ENCODE measurements at places on chromosomes 12 and 14.

GRCh38 chr14:70827752-70828151, 18.4 kb upstream of the MAP3K9 start:
- DNase-seq, result no peak

DNA sequence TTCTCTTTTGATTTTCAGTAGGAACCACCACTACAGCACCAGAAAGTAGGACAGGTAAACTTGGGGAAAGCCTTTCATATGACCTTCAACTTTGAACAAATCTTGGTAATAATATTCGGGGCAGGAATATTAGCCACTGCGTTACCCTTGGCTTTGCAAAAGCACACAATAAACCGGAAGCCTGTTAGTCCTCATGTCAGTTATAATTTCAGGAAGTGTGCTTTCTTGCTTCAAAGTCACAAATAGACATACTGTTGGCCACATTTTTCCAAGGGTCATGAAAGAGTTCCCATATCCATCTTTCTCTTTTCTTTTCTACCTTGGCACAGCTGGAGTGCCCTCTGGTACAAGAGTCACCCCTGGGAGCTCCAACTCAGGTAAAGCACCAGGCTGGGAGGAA, 167.2 kb upstream of the CNTN1 start:
- no peak for DNase-seq

DNA sequence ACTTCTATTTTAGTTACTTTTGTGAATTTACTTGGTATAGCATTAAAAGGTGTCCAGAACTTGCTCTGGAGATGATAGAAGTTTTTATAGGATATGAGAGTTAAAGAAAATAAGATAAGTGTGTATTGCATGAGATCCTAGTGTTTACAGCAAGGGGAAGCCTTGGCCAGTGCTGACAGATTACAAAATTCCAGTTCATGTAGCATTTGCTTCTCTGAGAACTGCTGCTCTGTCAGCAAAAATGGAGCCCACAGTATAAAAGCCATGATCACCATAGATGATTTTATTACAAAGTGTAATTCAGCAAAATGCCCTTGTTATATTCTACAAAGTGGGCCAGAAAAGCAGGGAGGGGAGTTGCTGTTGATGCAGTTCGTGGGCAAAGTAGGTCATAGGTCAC, 40.0 kb upstream of the ATF1 start:
- DNase-seq, result no peak

DNA sequence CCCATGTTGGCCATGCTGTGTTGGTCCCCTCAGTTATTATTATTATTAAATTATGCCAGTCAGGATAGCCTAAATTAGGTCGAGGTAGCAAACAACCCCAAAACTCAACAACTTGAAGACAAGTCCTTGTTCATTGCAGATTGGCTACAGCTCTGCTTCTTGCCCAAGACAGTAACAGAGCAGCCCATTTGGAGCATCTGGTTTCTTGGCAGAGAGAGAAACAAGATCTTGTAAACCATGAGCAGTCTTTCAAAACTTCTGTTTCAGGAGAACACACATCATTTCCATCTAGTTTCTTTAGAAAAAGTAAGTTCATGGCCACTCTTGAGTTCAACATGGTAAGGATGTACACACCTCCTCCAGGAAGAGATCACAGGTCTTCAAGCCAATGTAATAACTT, 52.3 kb downstream of the E2F7 start:
- DNase-seq, result no peak

DNA sequence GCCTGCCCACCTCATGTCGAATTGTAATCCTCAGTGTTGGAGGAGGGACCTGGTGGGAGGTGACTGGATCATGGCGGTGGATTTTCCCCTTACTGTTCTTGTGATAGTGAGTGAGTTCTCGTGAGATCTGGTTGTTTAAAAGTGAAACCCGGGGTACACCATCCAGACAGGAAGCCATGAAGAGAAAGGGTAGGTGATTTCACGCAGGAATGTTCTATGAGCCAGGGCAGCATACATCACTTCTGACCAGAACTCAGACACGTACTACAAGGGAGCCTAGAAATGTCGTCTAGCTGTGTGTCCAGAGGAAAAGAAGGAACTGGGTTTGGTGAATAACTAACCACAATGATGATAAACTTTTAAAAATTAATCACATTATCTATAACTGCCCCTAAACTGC, 80.6 kb downstream of the ANO4 start:
- no peak for DNase-seq

- no peak for DNase-seq
Measured at GRCh38 chr12:42145197-42145549, 499 bp upstream of the GXYLT1 start.

DNA sequence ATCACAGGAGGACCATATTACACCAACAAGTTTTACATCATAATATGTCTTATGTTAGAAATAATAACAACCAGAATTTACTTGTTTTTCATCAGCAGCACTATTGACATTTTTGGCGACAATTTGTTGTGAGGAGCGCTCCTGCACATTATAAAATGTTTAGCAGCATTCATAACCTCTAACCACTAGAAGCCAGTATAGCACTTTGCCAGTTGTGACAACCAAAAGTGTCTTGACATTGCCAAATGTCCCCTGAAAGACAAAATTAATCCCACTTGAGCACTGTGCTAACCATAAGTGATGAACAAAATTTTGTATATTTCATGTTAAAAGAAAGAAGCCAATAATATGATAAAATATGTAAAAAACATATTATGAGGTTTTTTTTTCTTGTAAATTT, 356.9 kb upstream of the LMO3 start:
- DNase-seq, result no peak

DNA sequence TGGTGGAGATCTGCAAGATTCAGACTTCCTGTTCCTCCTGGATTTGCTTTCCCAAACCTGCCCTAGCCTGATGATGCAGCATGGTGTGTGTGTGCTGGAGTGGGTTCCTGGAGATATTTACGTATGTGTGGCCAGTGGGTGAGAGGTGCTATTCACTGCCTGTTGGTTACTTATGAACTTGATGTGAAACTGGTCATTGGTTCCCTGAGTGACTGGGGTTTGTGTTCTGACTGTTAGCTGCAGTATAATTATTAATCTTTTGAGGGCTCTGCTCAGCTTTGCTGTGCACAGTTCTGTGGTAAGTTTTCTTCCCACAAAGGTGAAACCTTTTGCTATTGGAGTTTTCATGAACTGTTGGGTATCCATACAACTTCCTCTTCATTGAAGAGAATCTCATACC, 541.8 kb upstream of the FBXO33 start:
- no peak for DNase-seq

DNA sequence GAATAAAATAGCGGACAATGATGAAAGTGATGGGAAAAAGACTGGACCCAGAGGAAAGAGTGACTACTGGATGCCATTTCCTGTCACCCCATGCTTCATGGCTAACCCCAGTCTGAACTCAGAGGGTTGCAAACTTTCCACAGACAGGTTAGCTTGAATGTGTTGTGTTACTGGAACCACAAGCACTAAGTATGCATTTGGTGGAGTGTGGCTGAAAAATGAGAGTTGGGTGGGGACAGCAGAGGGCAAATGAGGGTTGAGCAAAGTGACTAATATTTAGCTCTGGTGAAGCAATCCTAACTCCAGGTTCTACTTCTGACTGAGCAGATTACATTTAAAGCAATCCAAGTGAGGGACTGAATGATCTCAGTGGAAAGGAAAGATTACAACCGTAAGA, 1.6 kb downstream of the SLC16A7 start:
- DNase-seq, result peak; percentile 18

GRCh38 chr12:2374092-2374906, 321.5 kb downstream of the CACNA1C start:
- DNase-seq, result no peak

GRCh38 chr12:8057306-8057705, 8.9 kb downstream of the C3AR1 start:
- no peak for DNase-seq

DNA sequence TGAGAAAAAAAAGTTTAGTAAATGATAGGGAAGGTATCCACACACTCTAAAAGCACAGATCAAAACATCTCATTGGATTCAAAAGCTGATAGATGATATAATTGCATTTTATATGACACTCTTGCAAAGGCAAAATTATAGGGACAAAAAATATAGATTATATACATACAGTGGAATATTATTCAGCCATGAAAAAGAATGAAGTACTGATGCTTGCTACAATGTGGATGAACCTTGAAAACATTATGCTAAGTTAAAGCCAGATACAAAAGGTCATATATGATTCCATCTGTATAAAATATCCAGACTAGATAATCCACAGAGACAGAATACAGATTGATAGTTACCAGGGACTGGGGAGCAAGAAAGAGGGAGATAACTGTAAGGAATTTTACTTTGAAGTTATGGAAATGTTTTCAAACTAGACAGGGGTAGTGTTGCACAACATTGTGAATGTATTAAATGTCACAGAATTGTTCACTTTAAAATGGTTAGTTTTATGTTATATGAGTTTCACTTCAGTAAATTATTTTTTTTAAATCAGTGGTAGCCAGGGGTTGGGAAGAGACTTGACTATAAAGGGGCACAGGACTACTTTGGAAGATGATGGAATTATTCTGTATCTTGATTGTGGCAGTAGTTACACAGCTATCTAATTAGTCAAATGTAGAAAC, 41.7 kb upstream of the CDKN3 start:
- DNase-seq, result no peak

DNA sequence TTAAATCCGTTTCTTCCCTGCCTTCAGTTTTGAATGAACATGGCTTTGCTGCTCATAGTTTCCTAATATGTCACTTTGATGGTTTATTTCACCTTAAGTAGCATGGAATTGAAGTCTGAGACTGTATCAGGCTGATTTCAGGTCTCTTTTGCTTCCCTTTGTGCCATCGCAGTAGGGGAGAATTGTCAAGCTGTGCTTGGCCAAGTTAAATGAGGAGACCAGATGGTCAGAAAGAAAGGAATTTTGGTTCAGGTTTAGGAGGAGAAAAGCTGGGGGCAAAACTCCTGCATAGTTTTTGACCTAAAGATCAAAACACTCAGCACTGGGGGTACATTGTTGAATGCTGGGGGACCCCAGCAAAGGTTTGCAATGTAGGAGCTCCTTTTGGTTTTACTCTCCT, 398.4 kb downstream of the NUAK1 start:
- no peak for DNase-seq

DNA sequence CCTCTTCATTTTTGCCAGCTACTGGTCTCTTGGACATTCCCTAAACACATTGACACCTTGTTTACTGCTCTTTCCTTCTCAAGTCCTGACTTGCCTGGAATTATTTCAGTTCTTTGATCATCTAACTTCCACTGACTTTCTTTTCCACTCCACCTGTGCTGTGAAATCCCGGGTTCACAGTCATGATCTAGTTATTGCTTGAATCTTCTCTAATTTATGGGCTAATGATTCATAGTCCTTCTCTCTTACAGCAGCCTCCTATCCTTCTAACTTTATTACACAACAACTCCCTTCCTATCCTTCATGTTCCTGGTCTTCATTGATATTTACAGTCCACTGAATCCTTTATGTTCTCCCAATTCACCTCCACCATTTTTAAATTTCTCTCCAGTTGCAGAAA, 260.1 kb downstream of the C12orf75 start:
- no peak for DNase-seq

- no peak for DNase-seq
Measured at GRCh38 chr14:43568022-43568421, 939.1 kb downstream of the FSCB start.

- DNase-seq, result no peak
Measured at GRCh38 chr12:34398706-34399630, 376.7 kb downstream of the ALG10 start.

DNA sequence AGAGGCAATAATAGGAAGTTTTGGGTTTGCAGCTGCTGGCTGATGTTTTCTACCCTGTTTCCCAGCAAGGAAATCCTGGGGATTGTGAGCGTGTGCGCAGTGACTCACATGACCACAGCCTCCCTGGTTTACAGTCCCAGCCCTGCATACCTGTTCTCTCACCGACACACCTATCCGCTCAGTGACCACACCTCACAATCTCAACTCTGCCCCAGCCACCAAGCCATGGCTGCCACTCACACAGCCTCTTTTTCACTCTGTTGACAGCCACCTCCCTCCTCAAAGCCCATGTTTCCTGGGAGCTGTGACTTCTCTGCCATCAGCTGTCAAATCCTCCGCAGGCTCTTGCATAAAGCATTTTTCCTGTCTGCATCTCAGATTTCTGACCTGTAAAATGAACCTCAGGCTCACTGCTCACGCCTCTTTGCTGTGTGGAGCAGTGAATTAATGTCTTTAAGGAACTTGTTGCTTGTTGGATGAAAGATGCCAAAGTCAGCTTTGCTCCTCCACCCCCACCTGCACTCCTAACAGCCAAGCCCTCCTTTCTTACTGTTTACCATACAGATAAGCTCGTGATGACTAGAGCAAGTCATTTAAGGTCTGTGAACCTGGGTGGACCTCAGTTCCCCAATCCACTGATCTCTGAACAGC, 43.5 kb downstream of the B4GALNT3 start:
- DNase-seq, result peak; percentile 74

GRCh38 chr12:70267550-70267949, 24.3 kb downstream of the CNOT2 start:
- no peak for DNase-seq

DNA sequence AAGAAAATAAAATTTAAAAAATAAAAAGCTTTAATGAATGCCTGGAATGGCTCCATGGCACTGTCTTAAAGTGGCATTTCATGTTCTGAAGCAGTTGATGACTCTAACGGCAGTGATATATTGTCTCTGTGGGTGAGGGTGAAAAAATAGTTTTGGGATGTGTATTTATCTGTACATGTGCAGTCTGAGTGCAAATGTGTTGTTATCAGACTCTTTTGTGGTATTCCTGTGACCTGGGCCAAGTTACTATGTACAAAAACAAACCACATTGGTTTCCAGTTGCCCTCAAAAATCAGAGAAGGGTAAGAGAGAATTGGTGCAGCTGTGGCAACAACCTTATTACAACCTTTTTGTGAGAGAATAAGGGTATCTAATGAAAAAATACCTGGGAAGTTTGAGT, 81.7 kb upstream of the CCDC91 start:
- peak; percentile 29 for DNase-seq

DNA sequence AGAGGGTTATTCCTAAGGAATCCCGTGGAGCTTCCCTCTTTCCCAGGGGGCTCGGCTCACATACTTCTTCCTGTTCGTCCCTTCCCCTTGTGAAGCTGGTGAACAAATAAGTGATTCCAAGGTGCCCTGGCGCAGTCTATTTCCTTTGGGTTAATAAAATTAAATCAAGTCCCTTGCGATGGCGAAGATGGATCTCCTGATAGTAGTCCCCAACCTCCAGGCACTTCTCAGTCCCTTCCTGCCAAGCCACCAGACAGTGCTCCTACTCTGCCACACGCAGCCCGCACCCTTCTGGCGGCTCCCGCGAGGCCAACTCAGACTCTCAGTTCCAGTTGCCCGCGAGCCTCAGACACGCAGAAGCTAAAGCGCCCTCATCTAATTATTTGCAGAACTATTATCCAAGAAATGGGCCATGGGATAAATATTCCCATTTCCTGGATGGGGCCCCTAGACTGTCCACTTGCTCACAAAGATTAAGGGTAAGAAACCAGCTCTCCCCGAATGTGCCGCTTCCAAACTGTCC, 2.4 kb upstream of the SIX6 start:
- no peak for DNase-seq

- no peak for DNase-seq
Measured at GRCh38 chr12:95178136-95178535, 39.1 kb downstream of the FGD6 start.

GRCh38 chr12:5511644-5512600, 80.0 kb downstream of the NTF3 start:
- no peak for DNase-seq
